Left cardiac atrium (tissue), 4 donors: ENCODE measurements at places on chromosomes 4 and X. TPM values are rescaled to one million over a fixed set of nuclear protein-coding genes. Genes with fewer than 3 reads are reported as not detected.

DNA sequence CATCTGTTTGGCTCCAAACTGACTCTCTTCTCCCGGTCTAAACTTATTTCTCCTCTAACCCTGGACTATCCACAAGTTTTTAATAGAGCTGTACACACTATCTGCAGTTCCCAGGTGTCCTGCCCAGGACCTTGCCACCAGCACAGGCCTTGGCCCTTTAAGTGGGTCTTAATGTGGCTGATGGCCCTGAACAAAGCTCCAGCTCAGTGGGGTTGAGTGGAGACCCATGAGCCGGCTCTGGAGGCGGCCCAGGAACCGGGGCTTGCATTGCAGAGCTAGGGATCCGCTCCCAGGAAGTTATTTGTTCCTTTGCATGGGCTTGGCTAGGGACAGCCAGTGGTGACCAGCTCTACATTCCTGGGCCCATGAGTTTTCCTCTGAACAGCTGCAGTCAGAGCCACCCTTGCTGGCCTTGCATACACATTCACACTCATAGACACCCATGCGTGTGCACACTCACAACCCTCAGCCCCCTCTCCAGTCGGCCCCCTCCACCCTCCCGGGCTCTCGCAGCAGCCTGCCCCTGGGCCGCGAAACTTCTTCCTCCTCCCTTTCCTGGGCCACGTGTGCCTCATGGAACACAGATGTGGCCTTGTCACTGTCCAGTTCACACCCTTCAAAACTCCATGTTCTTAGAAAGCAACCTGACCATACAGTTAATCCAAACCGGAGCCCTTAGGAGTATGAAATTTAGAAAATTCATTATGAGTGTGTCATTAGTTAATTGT is 58.2 kb downstream of the GPR143 start:
- DNase-seq, result no peak

DNA sequence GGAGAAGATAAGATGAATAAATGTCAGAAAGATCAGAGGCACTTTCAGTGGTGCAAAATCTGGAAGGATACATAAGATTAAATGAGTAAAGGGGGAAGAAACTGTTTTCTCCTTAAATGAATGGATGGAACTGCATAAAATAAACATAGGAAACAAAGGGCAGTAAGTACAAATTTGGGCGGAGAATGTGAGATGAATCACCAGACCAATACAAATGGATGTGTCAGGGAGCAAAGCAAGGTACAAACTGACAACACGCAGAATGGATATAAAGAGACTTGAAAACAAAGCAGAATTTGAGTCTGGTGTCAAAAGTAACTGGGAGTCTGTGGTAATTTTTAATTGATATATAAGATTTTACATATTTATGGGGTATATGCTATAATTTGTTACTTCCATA is 175.3 kb upstream of the PCDH18 start:
- no peak for DNase-seq

DNA sequence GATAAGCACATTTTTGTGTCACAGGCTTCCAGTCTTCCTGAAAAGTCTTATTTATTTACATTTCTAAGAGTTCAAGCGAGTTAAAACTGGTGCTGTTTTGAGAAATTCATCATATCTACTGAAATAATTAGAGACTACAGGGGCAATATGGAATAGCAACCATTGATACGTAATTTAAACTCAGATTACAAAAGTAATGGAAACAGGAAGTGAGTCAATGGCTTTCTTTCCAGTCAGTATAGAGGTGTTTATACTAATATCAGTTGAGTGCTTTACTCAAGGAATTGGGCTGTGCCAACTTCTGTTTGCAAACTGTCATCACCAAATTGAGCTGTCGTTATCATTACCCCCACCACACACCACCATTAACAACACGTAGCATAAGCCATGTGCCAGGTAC is 222.7 kb downstream of the COL25A1 start:
- DNase-seq, result no peak

- no peak for DNase-seq
Observed at GRCh38 chr4:63728480-63729177, 680.6 kb downstream of the TECRL start.

GRCh38 chr4:187604984-187605383 is 390.6 kb upstream of the ZFP42 start:
- DNase-seq, result no peak

GRCh38 chr4:79247695-79248394 is 78.0 kb downstream of the NAA11 start:
- DNase-seq, result no peak

GRCh38 chr4:159015841-159016240 is 87.0 kb upstream of the RAPGEF2 start:
- DNase-seq, result no peak

DNA sequence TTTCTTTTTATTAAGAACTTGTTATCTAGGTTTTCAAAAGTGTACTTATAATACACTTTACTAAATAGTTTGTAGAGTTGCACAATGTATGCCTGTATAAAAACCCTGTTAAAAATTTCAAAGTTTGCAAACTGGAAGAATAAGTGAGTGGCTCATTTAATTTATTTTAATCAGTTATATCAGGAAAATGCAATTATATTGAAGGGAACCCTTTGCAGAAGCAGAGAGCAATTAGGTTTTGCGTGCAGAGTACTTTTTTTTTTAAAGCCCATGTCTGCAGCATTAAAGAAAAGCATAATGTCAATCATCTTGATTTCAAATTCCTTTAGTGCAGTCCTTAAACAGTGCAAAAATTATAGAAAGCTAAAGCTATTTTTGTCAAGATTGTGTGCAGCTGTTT is 271.3 kb upstream of the LDB2 start:
- no peak for DNase-seq

DNA sequence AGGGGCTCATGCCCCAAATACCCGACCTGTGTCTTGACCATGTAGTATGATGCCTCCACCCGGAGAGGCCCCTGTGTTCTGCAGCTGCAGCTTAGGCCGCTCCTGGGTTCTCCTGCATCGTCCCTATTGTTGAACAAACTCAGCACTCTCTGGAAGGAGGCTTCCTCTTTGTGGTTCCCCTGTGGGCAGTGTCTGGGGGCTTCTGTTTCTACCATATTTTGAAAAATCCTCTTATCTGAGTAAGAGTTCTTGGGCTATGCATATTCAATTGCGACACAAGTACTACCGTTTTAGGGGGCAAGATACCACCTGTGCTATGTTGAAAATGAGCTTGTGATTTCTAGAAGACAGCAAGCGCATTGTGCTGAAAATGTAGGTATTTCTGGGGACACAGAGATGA is 276.6 kb downstream of the DHRSX start:
- DNase-seq, result no peak

DNA sequence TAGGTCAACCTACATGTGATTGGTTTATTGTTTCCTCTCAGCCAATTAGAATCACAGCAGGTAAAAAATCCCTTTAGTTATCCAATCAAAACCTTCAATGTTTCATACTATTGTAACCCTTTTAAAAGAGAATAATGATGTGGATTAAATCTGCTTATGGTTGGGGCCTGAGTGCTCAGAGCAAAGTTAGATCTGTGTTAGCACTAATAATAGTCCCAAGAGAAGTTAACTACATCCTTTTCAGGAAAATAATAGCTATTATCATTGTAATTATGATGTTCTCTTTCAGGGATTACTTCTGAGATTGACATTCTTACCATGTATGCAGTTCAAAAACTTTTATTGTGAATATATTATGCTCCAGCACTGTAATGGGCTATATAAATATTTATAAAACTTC is 262.6 kb upstream of the ARX start:
- DNase-seq, result no peak

GRCh38 chr4:82519776-82520175 is 42.0 kb downstream of the TMEM150C start:
- no peak for DNase-seq

- DNase-seq, result no peak
Observed at GRCh38 chr4:6657242-6658208, 17.0 kb downstream of the MRFAP1 start.

GRCh38 chr4:17188125-17188524 is 289.7 kb upstream of the LDB2 start:
- DNase-seq, result no peak

DNA sequence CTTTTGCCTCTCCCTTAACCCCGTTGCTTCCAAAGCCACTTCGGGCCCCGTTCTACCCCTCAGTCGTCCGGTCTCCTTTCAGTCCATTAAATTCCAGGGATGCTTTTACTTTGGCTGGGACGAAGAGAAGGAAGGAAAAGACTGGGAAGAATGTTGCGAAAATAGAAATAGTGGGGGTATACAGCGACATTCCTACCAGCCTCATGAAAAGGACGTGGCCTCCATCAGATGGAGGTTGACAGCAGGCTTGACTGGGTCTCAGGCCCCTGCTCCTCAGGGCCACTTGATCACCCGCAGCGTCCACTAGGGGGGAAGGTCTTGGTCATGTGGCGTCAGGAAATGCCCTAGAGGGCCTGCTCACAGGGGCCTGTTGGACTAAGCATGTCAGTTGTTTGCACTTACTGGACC is 657 bp upstream of the ANKRD50 start:
- peak; percentile 74 for DNase-seq

DNA sequence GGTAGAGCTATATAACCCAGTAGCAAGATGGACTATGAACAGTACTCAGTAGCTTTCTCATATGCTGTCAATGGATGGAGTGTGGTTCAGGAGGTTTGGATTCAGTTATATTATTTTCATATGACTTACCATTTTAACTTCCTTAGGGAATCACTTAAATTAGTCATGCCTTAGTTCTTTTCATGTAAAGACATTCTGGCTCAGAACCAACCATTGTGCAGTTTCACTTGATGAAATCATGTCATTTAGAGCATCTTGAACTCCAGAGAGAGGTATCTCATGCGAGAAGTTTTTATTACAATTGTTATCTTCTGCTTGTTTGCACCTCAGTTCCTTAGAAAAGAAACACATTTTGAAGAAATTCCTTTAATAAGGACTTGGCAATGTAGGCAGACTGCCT is 55.8 kb downstream of the IL1RAPL2 start:
- no peak for DNase-seq

DNA sequence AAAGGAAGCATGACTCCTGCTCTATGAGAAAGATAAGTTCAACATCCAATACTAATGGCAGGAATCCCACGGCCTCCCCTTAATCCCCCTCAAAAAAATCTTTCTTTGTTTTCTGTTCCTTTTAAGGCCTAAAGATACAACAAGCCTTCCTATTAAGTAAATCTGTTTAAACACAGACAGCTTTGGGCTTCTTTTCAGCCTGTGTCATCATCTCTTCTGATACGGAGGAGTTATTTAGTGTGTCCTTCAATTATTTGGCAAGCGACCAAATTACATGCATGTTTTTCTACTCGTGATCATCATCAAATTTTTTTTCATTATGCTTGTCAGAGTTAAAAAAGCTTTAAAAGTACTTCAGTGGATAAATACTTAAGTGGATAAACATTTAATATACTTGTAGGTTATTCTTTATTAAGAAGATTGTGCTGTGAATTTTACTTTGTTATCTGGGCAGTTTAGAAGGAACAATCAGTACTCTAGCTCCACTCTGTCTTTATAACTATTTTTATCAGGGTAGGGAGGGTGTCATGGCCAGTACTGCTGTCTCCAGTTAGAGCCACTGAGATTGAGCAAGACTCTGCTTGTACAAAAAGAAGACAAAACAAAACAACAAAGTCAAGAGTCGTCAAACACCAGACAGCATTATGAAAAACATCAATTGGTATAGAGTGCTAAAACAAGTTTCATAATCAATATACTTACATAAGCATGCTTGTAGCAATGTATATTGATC is 210.7 kb downstream of the PRR32 start:
- no peak for DNase-seq

DNA sequence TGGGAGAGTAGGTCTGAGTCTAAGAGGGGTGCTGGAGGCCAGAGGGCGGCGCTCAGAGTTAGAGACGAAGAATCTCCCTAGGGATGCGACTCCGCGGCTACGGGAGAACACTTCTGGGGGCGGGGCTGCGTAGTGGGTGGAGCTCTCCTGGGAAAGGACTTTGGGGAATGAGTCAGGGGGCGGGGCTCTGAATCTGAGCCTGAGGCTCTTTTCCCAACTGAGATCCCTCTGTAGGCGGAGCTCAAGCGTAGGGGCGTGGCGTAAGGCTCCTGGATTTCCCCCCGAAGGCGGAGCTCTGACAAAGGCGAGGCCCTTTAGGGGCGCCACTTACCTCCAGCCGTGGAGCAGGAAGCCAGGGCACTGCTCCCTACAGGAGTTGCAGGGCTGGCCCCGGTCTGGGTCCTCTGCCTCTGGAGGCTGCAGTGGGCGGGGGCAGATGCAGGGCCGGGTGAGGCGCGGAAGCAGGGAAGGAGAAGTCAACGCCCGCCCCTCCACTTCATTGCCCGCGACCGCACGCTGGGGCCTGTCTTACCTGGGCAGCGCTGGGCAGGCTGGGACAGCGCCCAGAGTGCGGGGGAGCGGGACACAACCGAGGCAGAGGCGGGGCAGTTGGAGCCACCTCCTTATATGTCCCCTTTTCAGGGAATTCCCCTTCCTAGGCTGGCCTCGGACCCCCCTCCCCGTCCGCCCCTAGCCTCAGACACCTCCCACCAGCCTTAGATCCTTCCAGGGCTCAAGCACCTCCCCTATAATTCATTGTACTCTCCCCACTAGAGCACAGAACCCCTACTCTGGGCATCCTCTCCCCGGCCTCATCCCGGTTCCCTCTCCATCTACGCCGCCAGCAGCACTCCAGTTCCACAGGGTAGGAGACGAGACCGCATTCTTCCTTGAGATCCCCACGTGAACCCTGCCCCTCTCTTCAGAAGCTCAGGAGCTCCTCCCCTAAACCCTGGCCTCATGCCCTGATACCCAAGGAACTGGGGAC is 1.6 kb downstream of the PRICKLE3 start:
- peak; percentile 95 for DNase-seq

DNA sequence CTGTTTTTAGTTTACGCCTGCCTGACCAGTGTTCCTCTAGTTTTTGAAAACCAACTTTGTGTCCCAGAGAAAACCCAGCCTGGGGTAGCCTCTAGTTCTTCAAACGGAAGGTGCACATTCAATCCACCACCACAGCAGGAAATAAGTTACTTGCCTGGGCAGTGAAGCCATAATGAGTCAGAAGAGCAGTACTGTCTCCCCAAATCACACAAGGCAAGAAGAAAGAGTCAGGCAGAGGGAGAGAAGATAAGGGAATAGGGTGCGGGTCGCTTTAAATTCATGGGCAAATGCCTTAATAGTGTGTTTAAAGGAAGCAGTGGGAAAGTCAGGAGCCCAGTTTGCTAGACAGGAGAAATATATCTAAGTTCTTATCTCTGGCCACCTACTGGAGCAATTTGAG is 333.8 kb upstream of the GRIA3 start:
- DNase-seq, result no peak

- no peak for DNase-seq
Observed at GRCh38 chr4:109332926-109333464, 30.5 kb upstream of the COL25A1 start.

GRCh38 chr4:2163311-2163821 is 78.6 kb downstream of the HAUS3 start:
- no peak for DNase-seq

NEUROG2 gene
- total RNA-seq, result not detected

CT45A3 gene
- total RNA-seq, result not detected

SPANXA2 gene
- total RNA-seq, result not detected

BMX gene
- total RNA-seq, result 1.6 TPM

FAM149A gene
- total RNA-seq, result 13.1 TPM

MID2 gene
- total RNA-seq, result 8.5 TPM
